ENCODE measurements at places on chromosomes 6 and 20.

DNA sequence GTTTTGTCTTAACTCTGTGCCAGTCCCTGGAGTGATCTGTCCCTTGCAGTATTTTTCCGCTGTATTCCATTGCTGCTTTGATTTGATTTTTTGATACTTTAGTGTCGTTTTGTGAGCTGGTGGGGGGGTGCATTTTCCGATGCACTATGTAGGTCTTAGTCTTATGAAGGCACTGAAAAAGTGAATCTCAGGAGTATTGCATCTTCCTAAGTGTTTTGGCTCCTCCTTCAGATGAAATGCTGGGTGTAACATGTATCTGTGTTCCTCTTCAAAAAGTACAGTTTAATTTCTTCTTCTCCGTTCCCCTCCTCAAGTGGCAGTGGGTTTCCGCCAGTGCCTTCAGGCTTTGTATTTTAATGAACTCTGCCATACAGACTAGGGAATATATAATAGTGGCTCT is 580.7 kb upstream of the GJE1 start:
- no peak for DNase-seq

GRCh38 chr6:143952947-143953701 is 54.9 kb downstream of the PLAGL1 start:
- no peak for DNase-seq

- no peak for DNase-seq
Measured at GRCh38 chr6:156804402-156804801, 27.2 kb downstream of the ARID1B start.

GRCh38 chr20:44080646-44081267 is 106.2 kb downstream of the JPH2 start:
- DNase-seq: peak; percentile 61

DNA sequence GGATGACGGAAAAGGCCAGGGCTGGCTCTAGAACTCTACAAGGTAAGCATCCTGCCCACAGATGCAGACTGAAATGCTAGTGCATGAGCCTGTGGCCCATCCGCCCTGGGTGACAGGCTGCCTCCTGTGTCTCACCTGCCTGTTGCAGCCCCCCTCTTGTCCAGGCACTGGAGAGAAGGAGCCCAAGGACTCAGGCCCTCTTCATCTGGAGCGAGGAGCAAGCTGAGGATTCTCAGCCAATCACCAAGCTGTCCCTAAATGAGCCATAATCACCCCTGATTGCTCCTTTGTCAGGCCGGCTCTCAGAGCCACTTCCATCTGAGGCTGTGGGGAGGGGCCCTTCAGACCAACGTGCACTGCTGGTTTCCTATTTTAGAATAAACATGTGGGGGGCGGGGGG is 10.0 kb upstream of the SLC32A1 start:
- DNase-seq: no peak

DNA sequence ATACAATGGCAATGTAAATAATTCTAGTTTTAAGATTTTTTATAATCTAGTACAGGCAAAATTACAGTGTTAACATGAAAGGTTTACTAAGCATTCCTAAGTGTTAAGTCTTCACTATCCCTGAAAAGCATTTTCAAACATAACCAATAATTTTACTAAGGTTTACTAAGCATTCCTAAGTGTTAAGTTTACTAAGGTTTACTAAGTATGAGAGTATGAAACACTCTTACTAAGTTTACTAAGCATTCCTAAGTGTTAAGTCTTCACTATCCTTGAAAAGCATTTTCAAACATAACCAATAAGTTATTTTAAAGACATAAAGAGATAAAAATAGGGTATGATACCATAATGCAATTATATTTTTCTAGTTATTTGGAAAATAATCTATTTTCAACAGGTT is 82.6 kb downstream of the PRSS35 start:
- DNase-seq: no peak

All from right renal pelvis (tissue), 4 donors.